Stimulated activated memory B cell treated with anti-CD40 and anti-IgM and Interleukin-4, amounts not matched to agents 10 μg/mL and 1 μg/mL and 100 μg/mL, for 72 hours (primary cell): ENCODE measurements at places on chromosomes 11 and 22.

GRCh38 chr11:10524471-10524870 lies 16.5 kb downstream of the RNF141 start:
- ATAC-seq: no peak

GRCh38 chr11:95443386-95443785 lies 212.4 kb upstream of the SESN3 start:
- ATAC-seq: peak; percentile 92

GRCh38 chr11:117919781-117920221 lies 9.4 kb downstream of the TMPRSS13 start:
- peak; percentile 84 for ATAC-seq

DNA sequence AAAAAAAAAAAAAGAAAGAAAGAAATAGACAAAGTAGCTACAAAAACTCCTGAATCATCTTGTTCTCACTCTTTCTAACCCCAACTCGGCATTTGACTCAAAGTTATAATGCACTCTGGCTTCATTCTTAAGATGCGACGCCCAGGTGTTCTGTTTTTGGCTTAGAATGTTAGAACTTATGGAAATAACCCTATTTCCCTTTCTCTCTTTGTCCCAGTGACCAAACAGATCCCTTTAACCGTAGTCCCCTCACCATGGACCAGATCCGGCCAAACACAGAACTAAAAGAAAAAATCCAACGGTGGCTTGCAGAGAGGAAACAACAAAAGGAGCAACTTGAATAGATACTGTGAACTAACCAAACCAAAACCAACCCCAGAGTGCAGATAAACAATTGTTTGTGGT lies 5.3 kb upstream of the ATP5MG start:
- no peak for ATAC-seq

DNA sequence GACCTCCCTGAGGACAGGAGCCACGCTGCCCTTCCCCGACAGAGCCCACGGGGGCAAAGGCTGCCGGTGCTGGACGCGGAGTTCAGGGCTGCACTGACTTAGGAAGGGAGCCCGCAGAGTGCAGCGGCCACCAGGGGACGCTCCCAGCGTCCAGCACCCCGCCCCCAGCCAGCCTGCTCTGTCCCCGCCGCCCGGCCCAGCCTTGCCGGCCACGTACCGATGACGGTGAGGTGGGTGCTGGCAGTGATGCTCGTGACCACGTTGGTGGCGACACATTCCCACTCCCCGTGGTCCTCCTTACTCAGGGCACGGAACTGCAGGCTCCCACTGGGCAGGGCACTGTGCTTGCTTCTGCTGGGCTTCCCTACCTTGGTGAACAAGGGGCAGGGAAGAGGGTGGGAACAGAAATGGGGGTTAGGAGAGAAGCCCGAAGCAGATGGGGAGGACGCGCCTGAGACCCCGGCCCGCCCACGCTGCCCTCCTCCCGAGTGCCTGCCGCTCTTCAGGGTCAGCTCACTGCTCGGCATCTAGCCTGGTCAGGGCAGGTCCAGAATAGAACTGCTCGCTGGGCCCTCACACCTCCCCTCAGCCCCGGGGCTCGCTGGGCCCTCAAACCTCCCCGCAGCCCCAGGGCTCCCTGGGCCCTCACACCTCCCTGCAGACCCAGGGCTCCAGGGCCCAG lies 25.9 kb downstream of the IGSF9B start:
- ATAC-seq: no peak

DNA sequence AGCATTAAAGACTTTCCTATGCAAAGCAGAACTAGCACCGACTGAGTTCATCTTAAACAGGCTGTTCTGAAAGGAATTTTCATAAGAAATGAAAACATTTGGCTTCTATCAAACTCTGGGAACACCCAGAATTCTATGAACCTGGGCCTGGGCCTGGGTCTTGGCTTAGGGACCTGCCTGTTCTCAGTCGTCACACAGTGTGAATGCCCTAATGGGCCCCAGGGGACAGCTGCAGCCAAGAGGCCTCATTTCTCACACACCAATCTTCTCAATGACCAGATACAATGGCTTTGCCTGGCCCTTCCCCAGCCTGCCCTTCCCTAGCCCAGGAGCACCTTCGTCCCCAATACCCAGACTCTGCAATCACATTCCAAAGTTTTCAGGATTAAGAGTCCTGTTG lies 234.9 kb upstream of the ARHGAP20 start:
- ATAC-seq: no peak

GRCh38 chr11:65541093-65541982 lies 16.5 kb downstream of the SCYL1 start:
- no peak for ATAC-seq

GRCh38 chr11:90407350-90407749 lies 184.5 kb upstream of the CHORDC1 start:
- ATAC-seq: no peak

DNA sequence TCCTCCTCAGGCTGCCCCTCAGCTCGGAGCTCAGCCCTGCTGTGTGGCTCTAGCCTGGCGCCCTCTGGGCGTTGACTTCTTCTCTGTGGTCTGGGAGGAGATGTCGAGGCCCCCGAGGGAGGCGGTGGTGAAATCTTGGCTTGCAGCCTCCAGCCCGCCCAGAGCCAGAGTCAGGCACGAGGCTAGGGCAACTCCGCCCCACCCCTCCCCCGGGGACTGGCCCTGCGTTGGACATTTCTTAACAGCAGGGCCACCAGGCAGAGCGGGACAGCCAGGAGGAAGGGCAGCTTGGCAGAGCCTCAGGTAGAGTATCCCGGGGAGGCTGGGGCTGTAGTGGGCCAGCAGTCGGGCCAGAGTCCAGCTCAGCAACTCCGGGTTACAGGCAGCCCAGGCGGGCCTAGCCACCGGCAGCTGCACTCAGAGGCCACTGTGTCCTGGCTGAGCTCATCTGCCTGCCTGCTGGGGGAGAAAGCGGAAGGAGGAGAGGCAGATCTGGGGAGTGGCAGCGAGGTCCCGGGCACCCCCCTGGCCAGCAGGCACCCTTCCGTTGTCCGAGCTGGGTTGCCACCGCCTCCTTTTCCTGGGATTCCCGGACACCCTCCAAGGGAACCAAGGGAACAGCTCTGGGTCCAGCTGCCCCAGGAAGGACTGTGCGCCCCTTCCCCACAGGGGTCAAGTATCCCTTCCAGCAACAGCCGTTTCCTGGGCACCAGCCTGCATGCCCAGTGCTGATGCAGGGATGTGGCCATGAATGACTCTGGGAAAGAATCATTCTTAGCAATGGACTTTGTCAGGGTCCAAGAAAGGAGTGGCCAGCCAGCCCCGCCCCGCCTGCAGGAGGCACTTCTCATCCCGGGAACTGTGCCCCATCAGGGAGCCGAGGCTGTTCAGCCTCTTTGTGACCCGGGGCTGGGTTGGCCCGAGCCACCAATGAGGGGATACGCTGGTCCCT lies at the start of gene ALDH3B1:
Gene ALDH3B1, plus strand, starts transcription at position 238 of the 952 bp plus-strand sequence. CDS start 4,971 bp downstream, outside the sequence.
- ATAC-seq: peak; percentile 80

- ATAC-seq: no peak
Observed at GRCh38 chr11:119052163-119052814, 4.7 kb downstream of the HYOU1 start.

GRCh38 chr11:27423125-27423524 lies 49.5 kb downstream of the LGR4 start:
- ATAC-seq: no peak

DNA sequence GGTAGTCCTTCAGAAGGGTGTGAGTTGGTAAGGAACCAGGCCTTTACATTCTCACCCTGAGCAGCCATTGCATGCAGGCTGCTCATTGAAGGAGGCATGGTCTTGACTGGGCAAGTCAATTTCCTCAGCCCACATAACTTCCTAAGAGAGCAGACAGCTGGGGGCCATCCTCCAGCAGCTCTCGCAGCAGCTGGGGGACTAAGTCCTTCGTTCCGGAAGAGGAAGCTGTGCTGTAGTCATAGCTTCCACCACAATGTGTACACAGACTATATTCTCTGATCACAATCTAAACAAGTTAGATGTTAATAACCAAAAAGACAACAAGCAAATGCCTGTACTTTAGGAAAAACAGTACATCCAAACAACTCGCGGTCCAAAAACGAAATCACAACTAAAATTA lies 30.1 kb upstream of the MPPED1 start:
- no peak for ATAC-seq

GRCh38 chr11:119229741-119230140 lies 23.6 kb downstream of the CBL start:
- ATAC-seq: no peak

- ATAC-seq: peak; percentile 50
Observed at GRCh38 chr11:118012083-118012669, 26.0 kb downstream of the IL10RA start.

- no peak for ATAC-seq
Observed at GRCh38 chr11:114987186-114987760, 308.9 kb downstream of the NXPE2 start.

- ATAC-seq: no peak
Observed at GRCh38 chr11:18727479-18728236, 1.7 kb upstream of the IGSF22 start.

DNA sequence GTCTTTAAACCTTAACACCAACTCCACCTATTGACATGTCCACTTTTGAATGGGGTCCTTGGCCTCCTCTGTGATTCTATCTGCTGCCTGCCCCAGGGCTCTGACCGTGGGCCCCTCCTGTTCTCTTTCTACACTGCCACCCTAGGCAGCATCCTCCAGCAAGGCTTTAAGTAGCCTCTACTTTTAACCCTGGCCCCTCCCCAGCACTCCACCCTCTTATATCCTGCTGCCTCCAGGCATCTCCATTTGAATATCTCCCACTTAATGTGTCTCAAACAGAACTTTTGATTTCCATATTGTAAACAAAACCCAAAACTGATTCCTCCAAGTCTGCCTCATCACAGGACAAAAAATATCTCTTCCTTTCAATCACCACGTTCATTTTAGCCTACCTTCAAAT lies 90.5 kb upstream of the ARHGAP32 start:
- ATAC-seq: no peak

DNA sequence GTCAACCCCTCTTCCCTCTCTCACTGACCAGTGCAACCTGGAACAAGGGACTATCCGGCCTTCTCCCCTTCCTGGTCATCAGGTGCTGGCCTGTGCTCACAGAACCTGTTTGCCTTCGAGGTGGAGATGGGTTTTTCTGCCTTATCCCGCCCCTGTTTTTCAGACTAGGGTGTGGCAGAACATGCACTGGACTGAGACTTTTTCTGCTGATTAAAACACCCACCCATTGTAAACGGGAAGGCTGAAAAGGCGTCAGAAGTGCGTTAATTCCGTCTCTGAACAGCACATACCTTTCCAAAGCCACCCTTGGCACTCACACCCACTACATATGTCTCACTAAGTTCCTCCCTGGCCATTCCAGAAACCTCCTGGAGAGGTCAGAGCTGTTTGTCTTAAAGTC lies 4.4 kb upstream of the B3GNT6 start:
- ATAC-seq: no peak

GRCh38 chr22:43520632-43521039 lies 108.8 kb downstream of the MPPED1 start:
- peak; percentile 74 for ATAC-seq

DNA sequence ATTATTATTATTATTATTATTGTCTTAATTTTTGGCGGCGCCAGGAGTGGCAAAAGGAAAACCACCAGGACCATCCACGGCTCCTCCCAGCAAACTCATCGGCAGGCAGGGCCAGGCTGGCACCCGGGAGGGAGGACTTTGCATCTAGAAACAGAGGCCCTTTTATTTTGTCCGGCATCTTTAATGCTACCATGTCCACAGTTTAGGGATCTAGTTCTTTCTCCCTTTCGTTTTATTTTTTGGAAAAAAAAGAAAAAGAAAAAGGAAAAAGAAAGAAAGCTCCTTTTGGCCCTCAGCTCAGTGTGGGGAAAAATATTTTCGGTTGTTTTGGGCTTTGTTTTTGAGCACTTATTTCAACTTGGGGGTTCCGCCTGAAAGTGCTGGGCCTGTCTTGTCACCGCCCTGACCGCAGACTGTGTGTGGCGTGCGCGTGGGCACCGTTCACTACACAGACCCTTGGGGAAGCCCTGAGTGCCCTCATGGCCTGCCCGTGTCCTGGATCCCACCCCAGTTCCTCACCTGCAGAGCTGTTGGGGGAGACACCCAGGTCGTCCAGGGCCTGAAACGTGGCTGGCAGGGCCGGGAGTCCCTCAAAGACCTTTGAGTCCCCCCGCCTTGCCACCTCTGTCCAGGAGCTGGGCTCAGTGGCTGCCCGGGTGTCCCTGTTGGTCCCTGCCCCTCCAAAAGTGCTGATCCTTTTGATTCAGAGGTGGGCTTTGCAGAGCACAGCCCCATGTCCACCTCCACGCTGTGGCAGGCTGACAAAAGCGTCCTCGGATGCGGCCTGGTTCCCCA lies 69.1 kb upstream of the PPARA start:
- no peak for ATAC-seq
